Stimulated activated naive B cell treated with anti-CD40 and anti-IgM and Interleukin-4, amounts not matched to agents 10 μg/mL and 1 μg/mL and 100 μg/mL, for 72 hours (primary cell): ENCODE measurements at places on chromosomes 11 and 22.
A peak's percentile ranks its signal among the peaks of the same experiment; 100 is the strongest.

DNA sequence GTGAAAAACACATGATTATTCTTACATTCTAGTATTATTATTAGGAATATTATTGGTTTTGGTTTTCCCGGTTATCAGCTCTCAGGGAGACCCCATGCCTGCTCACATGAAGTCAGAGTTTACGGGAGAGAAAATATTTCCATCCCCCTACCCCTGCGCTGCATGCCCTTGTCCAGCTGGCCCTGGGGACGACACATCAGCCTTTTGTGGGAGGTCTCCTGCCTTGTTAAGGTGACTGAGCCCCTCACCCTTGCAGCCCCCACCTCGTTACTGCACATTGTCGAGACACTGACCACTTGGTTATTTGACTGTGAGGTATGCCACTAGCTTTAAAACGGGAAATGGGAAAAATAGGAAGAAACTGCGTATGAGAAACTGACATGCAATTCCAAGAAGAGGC, 63.0 kb downstream of the PARVG start:
- no peak for DNase-seq

GRCh38 chr11:113142508-113142907, 171.9 kb upstream of the TTC12 start:
- DNase-seq: no peak

DNA sequence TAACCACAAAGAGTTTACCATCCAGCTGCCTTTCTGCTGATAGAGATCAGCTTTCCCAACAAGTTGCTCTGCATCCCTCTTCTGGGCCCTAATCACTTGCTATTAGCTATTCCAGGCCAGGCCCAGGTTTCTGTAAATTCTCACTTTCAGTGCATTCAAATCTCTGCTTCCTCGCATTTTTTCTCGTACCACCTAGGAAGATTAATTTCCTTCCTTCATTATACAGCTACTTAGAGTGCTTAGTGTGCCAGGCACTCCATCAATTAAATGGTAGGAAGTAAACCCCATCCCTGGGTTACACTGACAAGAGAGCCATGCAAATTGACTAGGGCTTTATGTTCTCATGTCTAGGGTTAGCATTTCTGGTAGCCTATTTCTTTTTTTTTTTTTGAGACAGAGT, 9.7 kb downstream of the SIAE start:
- no peak for DNase-seq

- DNase-seq: no peak
Measured at GRCh38 chr22:27507111-27507611, 294.4 kb downstream of the MN1 start.

DNA sequence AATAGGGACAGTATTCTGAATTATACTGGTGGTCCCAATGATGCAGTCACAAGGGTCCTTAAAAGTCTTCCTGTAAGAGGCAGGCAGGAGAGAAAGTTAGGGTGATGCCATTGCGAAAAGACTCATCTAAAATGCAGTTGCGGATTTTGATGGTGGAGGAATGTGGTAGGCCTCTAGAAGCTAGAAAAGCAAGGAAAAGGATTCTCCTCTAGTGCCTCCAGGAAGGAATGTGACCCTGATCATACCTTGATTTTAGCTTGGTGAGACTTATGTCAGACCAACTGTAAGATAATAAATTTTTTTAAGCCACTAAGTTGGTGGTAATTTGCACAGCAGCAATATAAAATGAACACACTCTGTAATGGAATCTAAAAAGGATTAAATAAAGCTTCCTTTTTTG, 33.8 kb downstream of the CHORDC1 start:
- DNase-seq: no peak

GRCh38 chr11:66464916-66465315, 1.8 kb upstream of the PELI3 start:
- no peak for DNase-seq

- peak; percentile 39 for DNase-seq
Measured at GRCh38 chr11:5689551-5689983, at the start of gene TRIM22. TSS of gene TRIM22 (plus strand) at chr11:5689790. CDS start at chr11:5696233, 6,443 bp downstream.

DNA sequence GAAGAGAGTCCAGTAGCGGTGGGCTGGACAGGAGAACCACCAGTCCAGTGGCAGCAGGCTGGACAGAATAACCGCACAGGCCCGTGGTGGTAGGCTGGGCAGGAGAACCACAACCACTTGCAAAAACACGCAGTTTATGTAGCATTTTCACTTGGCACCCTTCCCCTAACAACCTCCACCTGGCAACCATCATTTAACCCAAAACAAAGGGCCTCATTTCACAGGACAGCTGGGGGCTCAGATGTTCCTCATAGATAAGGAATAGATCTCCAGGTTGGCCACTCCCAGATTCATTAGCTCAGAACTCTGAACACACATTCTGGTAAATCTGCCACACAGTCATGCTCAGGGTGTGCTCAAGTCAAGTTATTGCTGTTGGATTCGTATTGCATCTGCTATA, 41.2 kb downstream of the SYTL2 start:
- DNase-seq: no peak

GRCh38 chr22:19085233-19085718, 36.9 kb downstream of the DGCR2 start:
- DNase-seq: no peak

- no peak for DNase-seq
Measured at GRCh38 chr11:110601936-110602335, 110.3 kb downstream of the ARHGAP20 start.

- no peak for DNase-seq
Measured at GRCh38 chr11:8766043-8766987, 83.7 kb downstream of the RPL27A start.

GRCh38 chr11:72069787-72070251, 10.5 kb downstream of the NUMA1 start:
- DNase-seq: peak; percentile 15

DNA sequence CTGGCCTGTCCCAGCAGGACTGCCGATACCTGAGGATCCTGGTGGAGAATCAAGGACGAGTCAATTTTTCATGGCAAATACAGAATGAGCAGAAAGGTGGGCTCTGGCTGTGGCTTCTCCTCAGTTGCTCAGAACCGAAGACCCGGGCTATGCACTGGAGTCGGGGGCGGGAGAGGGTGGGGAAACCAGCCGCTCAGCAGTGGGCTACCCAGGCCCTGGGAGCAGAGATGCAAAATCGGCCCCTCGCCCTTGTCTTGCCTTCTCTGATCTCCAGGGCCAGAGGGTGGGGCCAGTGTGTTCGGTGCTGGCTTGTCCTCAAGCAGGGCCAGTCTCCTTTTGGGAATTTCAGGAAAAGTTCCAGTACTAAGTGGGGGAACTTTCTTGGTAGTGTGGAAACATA, 18.4 kb upstream of the GLB1L2 start:
- no peak for DNase-seq

GRCh38 chr11:7572001-7572712, 58.4 kb downstream of the PPFIBP2 start:
- no peak for DNase-seq

DNA sequence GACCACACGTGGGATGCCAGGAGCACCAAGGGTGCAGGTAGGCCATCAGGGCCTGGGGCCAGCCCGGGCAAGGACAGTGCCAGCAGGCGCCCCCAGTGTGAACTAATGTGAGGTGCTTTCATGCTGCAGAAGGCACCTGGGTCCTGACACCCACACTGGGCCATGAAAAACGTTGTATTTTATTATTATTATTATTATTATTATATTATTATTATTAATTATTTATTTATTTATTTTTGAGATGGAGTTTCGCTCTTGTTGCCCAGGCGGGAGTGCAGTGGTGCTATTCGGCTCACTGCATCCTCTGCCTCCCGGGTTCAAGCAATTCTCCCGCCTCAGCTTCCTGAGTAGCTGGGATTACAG, 1267.3 kb downstream of the BRD1 start:
- no peak for DNase-seq
